ENCODE measurements at places on chromosomes 6 and 20.

DNA sequence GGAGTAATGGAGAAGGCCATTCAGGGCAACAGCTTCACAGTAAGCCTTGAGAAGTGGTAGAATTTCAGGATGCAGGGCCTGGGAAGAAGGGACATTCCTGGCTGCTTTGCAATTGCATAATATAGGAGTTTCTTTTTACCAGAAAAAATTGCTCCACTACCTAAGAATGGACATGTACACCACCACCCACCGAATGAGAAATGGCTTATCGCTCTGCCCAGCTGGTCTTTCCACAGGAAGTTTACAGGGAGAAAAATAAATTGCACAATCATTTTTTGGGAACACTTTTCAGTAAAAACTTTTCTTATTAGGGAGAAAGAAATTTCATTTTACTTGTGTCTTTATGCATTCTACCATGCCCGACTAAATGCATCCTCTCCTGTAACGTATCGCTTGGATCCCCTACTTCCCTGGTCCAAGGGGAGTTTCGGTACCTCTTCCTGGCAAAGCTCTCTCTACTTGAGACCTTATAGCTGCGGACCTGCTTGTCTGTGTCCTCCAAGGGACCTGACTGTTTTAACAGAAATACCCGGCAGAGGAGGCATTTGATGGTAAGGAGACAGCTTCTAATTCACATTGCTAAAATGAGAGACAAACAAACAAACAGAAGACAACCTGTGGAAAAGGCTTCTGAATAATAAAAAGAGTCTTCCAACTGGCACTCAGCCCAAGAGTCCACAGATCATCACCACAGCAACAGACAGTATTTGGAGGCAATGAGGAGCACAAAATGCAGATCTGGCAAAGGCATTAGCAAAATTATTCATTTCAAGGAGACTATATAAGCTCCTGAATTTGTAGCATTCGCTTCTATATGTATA lies 54.2 kb downstream of the MAP3K5 start:
- DNase-seq: no peak

DNA sequence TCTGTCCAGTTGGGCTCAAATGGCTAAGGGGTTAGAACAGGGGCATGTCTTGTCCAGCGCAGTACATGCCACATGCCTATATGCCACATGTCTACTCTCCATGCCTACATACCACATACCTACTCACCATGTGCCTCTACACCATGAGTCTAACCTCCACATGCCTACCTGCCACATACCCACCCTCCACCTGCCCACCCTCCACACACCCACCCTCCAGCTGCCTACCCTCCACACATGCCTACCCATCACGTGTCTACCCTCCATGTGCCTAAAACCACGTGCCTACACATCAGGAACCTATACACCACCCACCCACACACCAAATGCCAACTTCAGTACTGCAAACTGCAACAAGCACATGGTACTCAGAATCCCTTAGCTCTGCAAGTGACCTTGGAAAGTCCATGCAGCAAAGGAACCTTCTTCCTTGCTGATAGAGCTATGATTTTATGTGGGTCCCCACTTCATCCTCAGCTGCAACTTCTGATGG lies 113.0 kb upstream of the CST7 start:
- DNase-seq: no peak

GRCh38 chr6:37617073-37617472 lies 80.6 kb downstream of the MDGA1 start:
- no peak for DNase-seq

GRCh38 chr6:14550822-14551221 lies 433.2 kb downstream of the CD83 start:
- no peak for DNase-seq

DNA sequence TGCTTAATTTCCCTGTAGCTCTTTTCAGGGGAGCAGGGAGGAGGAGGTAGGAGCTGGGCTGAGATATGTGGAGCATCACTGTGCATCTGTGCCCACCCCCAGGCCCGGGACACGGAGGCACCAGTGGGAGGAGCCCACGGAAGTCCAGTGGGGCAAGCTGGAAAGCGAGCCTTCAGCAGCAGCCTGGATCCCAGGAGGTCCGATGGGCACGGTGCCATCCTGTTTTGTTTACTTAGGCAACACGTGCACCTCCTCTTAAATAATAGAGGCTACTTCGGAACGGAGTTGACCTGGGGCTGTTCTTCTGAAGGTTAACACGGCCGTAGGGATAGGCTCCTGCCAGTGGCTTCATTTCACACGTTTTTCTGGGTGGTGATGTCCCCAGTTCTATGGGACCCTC lies 51.6 kb downstream of the CDH4 start:
- no peak for DNase-seq

DNA sequence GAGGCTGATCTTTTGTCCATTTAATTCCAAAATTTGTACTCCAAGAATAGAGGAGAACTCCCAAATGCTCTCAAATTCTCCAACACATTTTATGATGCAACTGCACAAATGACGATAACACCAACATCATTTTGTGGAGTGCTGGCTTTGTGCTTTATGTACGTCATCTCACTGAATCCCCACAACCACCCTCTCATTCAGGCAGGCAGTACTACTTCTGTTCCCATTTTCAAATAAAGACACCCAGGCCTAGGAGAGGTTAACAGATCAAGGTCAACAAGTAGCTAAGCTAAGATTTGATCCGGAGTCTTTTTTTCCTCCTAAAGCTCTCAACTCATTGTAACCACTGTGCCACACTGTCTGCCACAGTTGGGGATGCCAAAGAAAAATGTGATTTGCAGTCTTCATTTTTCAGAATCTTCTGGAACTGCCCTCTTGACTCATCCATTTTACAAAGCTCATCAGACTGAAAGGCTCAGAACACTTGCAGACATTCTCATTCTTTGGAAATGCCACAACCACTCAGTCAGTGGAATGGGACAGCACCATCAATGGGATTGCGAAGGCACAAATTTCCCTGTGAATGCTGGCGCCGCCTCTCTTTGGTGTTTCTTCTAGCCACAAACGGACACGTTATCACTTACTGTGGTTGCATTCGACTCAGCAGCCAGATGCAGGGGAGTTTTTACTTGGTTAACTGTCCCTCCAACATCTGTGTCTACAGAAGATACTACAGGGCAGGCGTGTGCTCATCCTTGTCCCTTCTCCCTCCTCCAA lies 184.4 kb downstream of the GJA10 start:
- DNase-seq: no peak

- DNase-seq: no peak
These were observed 187.9 kb upstream of the ARID1B start for GRCh38 chr6:156589281-156589680.

GRCh38 chr6:16058929-16059345 lies 69.9 kb upstream of the MYLIP start:
- no peak for DNase-seq

- no peak for DNase-seq
These were observed 36.4 kb upstream of the PMEPA1 start for GRCh38 chr20:57746201-57746600.

GRCh38 chr20:51637241-51637640 lies 94.7 kb upstream of the NFATC2 start:
- no peak for DNase-seq

DNA sequence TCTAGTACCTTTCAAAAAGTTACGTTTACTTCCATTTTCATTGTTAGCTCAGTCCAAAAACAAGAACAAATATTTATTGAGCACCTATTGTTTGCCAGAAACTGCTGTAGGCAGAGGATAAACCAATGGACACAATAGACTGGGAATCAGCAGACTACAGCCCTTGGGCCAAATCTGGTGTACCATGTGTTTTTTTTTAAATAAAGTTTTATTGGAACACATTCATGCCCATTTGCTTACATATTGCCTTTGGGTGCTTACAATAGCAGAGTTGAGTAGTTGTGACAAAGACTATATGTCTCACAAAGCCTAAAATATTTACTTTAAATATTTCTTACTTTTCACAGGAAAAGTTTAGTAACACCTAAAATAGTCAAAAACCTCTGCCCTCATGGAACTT lies 216.1 kb downstream of the COL9A1 start:
- no peak for DNase-seq

DNA sequence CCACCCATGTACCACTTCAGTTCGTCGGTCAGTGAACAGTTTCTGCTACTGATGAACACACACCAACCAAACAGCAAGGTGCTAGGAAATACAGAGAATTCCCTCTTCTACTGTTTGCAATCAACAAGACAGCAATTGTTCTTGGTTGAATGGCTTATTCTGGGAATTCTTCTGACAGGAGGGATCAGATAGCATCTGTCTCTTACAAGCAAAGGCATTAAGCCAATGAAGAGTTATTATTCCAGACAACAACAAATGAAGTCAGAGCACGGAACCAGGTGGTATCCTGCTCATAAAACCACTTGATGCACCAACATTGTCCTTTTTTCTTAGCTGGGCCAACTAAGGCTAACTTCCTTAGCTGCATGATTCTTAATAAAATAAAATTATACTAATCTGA lies 37.8 kb downstream of the PTPRK start:
- no peak for DNase-seq

DNA sequence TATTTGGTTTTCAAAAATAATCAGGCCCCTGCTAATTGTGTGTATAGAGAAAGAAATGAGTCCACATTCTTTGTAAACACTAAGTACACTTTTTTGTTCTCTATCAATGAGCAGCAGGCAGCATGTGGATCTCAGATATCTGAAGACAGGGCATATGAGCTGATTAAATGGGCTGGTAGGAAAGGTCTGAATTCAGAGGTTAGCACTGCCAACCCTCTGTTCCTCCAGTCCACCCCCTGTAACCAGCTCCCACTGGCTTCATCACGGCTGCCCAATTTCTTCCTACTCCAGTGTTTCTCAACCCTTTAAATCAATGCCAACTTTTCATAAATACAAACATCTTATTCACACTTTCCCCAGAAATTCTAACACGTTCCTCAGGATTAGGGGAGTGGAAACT lies 128.5 kb downstream of the TPBG start:
- no peak for DNase-seq

- no peak for DNase-seq
These were observed 14.7 kb downstream of the ZNF335 start for GRCh38 chr20:45957021-45957941.

DNA sequence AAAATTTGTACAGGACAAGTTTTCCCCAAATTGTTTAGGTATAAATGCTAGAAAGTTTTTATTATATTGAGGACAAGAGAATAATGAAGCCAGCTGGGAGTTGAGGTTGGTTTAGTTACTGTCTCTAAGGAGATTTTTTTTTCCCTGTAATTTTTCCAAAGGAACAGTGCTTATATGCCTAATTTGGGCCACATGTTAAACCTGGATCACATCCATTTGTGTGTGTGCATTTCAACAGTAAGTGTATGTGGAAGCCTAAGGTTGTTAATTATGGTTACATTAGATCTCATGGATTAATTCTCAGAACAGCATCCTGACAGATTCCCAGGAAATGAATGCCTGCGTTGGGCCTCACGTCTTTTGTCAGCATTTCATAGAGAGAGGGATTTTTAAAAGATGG lies 4.5 kb downstream of the IGF2R start:
- no peak for DNase-seq

DNA sequence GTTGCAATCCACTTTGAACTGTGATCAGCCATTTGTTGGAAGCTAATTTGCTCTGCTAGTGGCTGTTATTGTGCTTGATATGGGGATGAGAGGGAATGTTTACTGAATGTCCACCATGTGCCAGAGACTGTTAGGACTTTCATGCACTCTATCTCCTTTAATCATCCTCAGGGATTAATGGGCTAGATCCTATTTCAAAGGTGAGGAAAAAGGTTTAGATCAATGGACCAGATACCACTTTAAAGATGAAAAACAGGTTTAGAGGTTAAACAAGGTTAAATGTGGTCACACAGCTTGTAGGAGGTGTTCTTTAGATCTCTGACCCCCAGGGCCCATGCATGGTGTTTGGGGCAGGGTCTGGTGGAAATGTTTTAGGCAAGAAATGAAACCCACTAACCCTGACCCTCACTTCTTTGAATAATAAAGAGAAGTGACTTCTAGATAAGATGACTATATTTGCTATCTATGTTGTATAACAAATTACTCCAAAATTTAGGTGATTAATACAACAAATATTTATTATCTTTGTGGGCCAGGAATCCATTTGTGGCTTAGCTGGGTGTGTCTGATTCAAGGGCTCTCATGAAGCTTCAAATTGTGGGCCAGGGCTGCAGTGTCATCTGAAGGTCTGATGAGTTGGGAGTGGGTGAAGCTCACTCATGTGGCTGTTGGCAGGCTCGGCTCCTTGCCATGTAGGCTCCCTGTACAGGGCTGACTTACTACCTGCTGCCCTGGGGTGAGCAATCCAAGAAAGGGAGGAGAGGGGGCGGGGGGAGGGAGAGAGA lies 127.8 kb upstream of the FOXA2 start:
- DNase-seq: no peak

DNA sequence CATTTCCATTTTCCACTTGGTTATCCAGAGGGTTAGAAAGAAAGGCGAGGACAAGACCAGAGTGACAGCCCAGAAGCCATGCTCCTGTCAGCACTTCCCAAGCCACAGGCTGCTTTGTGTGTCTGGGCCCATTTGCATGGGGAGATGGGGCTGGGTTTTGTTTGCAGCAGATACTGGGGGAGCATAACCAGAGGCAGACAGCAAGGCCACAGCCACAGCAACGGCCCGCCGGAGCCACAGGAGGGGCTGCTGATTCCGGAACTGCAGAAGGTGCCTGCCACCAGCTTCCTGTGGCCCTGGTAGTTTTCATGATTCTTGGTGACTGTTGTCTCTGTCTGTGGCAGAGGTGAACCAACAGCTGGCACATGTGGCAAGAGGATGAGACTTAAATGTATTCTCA lies 106.6 kb downstream of the DLL1 start:
- no peak for DNase-seq

GRCh38 chr6:109834595-109835437 lies 143.3 kb upstream of the GPR6 start:
- DNase-seq: no peak

GRCh38 chr6:121765060-121765459 lies 329.6 kb downstream of the GJA1 start:
- no peak for DNase-seq

- no peak for DNase-seq
These were observed 7.5 kb downstream of the JARID2 start for GRCh38 chr6:15253203-15254022.

DNA sequence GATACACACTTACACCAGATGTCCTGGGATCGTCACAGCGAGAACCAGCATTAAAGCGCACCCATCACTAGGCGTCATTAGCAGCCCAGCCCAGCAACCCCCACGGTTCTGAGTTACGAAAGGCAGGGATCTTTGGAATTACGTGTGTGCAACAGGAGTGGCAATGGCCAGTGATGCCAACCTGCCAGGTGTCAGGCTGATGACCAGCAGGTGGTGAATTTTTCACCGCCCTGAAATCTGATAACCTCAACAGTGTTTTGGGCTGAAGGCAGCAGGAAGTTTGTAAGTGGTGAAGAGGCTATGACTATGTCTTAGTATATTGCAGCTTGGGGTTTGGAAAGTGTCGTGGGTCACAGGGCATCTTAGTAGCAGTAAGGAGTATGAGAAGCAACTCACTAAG lies 166.1 kb downstream of the TMEM242 start:
- no peak for DNase-seq
